SK-N-SH (cell line): ENCODE measurements at places on chromosomes 6 and 20.

GRCh38 chr20:40470445-40471260, 218.4 kb downstream of the MAFB start:
- DNase-seq: peak; percentile 19

GRCh38 chr6:9398071-9398766, 962.9 kb upstream of the SLC35B3 start:
- peak; percentile 2 for DNase-seq

DNA sequence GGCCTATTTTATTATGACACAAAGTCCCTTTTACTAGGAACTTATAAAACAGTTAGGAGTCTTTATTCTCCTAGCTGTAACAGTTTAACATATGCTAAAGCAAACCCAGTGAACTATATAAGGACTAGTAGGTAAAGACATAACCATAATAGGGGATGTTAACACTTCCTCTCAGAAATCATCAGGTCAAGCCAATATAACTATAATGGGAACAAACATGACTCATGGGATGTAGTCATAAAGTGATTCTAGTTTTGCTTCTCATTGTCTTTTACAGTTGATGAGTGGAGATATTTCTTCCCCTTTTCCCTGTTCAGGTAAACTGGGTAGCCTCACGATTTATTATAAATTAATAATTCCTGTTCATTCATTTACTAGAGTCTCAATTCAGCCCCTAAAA, 9.7 kb downstream of the PTCHD4 start:
- no peak for DNase-seq

- peak; percentile 45 for DNase-seq
These were observed 11.2 kb upstream of the SPAG4 start for GRCh38 chr20:35604449-35604747.

- no peak for DNase-seq
These were observed 37.2 kb downstream of the SCML4 start for GRCh38 chr6:107786709-107787588.

DNA sequence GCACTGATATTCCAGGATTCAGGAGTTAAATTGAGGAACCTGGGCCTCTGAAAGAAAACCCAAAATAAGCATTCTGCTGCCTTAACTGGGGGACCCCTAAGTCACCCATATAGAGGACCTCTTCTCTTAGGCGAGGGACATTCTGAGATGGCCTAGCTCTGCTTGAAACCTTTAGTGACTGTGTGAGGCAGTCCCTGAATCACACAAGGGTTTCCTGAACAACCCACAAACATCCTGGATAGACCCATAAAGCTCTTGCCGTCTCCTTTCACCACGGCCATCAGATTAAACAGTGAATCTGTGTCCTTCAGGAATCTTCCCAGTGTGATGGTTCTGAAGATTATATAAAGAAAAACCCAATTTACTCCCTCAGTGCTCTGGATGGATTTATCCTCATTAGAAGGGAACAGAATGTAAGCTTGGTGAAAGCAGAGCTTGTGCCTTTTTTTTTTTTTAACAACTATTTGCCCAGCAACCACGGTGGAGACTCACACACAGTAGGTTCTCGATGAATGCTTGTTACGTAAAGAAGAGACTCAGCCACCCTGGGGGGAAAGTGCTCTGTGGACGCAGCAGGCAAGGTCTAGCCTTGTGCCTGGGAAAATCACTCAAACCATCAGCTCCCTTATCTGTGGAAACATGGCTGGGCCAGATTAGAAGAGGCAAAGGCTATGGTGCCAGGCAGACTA, 39.1 kb upstream of the SIRPG start:
- DNase-seq: no peak

DNA sequence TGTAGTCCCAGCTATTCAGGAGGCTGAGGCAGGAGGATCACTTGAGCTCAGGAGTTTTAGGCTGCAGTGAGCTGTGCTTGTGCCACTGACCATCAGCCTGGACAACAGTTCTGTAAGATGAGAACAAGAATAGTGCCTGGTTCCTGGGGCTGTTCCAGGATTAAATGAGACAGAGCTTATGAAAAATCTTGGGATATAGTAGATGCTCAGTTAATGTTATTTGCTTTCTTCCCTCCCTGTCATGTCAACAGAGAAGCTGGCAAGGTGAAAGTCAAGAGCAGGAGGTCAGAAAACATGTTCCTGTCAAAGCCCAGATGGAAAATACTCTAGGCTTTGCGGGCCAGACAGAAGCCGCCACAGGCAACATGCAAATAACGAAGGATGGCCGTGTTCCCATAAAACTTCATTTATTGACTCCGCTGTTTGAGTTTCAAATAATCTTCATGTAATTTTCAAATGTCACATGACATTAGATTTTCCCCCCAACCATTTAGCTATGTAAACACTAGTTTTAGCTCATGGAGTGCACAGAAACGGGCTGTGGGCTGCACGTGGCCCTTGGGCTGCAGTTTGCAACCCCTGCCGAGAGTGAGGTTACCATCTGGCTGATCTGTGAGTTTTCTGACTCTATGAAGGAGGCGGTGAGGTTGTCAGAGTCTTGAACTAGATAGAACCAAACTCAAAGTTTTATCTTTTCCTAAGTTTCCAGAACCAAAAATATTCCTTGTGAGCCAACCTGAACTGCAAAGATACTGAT, 63.4 kb upstream of the PMEPA1 start:
- DNase-seq: no peak

DNA sequence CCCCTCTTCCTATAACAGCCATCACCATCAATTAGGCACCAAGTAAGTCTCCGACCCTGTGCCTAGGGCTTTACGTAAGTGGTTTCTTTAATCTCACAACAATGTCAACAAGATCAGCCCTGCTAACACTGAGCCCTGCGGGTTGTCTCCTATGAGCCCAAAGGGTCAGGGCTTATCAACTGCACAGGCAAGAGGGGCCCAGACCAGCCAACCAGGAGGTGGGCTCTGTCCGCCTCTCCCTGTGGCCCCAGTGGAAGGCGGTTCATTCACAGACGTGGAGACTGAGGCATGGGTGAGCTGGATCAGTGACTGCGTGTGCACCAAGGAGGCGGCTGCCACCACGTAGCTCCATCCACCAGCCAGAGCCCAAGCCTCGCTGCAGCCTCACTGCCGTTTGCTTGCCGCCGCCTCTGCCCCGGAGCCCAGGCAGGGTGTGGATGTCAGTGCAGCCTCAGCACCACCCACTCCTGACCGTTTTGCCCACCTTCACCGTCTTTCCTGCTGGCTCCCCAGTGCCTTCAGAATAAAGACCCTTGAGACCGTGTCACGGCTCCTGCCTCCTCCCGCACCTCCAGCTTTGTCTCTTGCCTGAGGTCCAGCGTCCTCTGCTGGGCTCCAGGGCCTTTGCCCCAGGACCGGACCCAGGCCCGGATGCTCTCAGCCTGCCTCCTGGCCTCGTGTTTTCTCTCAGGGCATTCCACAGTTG, 78.7 kb downstream of the DLL1 start:
- no peak for DNase-seq
